Activated naive CD8-positive, alpha-beta T cell treated with anti-CD3 and anti-CD28 coated beads, Interleukin-2, amount 50 U/mL, for 16 hours (primary cell): ENCODE measurements at places on chromosomes 12 and 14.

GRCh38 chr12:1131811-1132224 is 140.8 kb downstream of the ERC1 start:
- DNase-seq = no peak

GRCh38 chr12:129101816-129102215 is 248.5 kb downstream of the GLT1D1 start:
- DNase-seq = no peak

DNA sequence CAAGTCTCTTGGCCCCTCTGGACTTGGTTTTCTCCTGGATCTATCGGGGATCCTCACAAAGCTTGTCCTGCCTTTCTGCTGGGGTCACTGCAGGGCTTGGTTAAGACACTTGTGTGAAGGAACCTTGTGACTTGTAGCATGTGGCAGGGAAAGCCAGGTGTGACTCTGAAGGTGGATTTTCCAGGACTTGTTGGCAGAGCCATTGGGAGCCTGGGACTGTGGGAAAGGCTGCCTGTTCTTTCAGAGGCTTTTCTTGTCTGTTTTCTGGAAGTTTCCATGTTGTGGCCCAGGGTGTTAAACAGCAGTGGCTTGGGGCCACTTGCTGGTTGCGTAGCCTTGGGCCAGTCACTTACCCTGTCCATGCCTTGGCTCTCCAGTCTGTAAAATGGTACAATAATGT is 12.6 kb downstream of the KMT5A start:
- no peak for DNase-seq

DNA sequence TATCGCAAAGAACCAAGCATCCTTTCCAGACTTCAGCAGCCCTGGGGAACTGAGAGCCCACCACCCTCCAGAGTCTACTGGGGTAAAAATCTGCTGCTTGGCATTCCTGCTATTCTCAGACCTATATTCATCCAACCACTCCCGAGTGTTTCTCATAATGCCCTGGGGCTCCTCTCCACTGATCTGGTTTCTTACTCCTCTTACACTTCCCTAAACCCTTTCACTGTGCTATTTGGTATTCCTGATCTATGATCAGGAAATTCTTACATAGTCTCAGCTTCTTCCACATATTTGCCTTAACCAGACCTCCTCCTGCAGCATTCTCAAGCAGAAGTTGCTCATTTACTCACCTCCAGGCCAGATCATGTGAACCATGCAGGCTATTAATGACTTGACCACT is 82.4 kb downstream of the SYT10 start:
- DNase-seq = no peak

DNA sequence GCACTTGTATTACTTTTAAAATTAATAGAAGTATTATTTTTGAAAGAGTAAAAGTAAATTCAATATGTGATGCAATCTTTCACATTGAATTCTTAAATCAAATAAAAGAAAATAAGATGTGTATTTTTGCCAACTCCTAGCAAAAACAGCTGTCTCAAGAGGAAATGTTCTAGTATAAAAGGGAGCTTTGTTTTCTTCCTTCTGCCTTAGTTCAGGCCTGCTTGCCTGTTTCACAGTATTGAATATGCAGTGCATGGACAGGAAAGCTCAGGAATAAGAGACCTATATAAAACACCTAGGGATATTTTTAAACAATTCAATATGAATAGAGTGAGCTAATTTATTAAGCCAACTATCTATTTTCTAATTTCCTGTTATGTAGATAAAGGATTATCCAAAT is 294.8 kb upstream of the G2E3 start:
- no peak for DNase-seq

GRCh38 chr12:65817866-65818265 is 6.4 kb upstream of the HMGA2 start:
- no peak for DNase-seq

DNA sequence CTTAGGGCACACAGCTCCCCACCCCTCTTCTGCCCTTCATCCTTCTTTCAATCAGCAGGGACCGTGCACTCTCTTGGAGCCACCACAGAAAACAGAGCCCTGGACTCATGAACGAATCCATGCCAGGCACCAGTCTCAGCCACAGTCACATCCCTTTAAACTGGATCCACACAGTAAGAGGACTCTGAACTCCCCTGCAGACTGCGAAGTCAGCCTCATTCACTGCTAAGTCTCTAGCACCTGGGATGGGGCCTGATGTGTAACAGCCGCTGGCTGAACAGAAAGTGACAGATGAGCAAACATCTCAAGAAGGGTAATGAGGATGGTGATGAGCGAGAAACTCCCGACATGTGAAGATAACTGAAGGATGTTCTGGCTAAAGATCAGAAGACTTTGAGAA is 45.8 kb upstream of the IQSEC3 start:
- DNase-seq = no peak

DNA sequence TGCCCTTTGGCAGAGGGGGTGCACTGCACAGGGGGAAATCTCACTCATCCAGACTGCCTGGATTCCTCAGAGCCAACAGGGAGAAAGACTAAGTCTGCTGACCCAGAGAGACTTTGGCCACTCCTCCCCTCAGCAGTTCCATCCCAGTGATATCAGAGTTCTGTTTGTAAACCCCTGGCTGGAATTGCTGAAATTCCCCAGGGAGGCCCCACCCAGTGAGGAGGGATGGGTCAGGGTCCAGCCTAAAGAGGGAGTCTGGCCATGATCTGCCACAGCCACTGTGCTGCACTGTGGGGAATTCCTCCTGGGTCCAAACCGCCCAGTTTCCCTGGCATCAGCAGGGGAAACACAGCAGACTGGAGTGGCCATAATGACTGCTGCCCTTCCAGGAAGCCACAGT is 54.9 kb upstream of the USP15 start:
- DNase-seq = no peak

- no peak for DNase-seq
Measured at GRCh38 chr14:92601131-92601710, 87.6 kb downstream of the RIN3 start.

DNA sequence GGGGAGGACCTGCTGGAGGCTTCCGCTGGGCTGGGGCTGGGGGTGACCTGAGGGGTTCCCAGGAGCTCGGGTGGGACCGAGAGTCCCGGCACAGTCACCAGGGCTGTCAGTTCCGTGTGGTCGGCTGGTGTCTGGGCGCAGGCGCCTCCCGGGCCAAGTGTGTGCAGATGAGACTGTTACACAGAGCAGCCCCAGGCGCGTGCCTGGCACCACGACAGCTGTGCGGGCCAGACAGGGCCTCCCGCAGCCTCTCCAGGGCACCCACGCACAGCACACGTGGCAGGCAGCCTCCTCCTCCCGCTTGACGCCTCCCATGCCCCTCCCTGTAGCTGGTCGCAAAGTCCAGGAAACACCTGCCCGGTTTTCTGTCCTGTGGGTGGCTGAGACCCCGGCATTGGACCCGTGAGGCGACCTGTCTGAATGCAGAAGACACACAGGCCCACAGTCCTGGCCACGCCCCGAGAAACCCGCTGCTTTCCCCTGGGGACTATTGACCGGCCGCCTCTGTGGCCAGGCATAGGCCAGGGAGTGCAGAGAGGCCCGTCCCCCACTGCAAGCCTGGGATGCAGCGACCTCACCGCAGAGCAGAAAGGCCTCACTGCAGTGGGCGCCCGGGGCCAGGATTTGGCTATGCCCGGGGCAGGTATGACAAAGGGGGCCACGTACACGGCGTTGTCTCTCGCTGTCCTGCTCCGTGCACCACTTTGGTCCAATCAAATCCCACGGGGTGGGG is 12.1 kb upstream of the GALNT9 start:
- no peak for DNase-seq

DNA sequence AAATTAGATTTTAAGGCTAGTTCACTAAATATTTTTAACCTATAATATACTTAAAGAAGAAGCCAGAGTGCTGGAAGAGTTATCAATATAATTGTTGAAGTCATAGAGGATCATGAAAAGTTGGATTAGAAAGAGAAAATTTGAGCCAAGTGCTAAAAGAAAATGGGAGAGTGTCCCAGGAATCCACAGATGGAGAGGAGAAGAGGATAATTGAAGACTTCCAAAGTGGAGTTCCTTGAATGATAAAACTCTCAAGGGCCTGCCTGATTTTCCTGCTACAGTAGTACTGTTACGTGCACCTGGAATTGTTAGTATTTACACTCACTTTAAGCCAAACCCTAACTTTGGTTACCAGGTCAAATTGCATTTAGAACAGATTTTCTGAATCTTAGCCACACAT is 113.2 kb downstream of the MSRB3 start:
- DNase-seq = no peak

DNA sequence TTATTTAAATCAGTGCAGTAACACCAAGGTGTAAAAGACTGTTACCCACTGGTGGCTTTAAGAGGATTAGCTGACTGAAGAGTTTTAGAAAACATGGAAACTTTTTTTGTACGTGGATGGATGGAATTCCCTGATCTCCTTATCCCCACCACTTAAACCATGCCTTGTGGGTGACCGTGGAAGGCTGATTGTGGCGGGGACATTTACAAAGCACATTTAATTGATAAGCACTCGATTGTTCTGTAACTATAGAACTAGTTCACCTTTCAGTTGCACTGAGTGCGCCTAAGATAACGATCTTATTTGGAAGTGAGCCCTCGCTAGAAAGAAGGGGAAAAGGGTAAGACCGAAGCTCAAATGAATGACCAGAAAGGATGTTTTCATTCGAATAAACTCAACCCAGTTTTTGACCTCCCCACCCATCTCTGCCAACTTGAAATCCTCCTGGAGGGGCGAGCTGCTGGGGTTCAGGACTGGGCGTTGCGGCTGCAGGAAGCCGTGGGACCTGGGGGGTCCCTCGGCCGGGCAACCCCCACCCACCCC is 688 bp upstream of the RASSF3 start:
- DNase-seq = no peak

GRCh38 chr14:26070443-26070842 is 527.4 kb downstream of the NOVA1 start:
- DNase-seq = no peak

- no peak for DNase-seq
Measured at GRCh38 chr12:21773263-21773741, 1.2 kb downstream of the KCNJ8 start.

DNA sequence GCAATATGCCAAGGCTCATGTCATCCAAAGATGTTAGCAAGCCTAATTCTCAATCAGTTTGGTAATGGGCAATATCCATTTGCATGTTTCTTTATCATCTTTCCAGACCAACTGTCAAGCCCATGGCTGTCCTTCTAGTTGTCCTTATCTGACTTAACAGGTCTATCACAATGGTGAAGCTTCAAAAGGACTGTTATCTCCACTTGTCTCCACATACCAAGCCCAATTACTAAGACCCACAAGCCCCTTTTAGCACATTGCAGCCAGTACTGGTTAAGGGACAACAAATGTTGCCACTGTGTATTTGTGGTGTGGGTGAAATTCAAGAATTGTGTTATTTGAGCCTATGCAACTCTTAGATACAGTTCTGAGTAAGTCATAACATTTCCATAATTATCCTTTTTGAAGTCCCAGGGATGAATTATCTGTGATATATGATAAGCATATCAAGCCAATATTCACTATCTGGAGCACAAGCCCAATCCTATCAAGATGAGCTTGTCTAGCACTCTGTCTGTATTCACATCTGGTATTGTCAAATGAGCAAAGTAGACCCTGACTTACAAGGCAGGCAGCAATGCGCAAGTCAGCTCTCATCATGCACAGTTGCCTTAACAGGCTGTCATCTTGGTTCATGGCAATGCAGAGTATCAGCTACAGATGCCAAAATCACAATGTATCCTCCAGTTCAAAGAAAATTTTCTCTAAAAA is 19.3 kb upstream of the ST8SIA1 start:
- DNase-seq = no peak

DNA sequence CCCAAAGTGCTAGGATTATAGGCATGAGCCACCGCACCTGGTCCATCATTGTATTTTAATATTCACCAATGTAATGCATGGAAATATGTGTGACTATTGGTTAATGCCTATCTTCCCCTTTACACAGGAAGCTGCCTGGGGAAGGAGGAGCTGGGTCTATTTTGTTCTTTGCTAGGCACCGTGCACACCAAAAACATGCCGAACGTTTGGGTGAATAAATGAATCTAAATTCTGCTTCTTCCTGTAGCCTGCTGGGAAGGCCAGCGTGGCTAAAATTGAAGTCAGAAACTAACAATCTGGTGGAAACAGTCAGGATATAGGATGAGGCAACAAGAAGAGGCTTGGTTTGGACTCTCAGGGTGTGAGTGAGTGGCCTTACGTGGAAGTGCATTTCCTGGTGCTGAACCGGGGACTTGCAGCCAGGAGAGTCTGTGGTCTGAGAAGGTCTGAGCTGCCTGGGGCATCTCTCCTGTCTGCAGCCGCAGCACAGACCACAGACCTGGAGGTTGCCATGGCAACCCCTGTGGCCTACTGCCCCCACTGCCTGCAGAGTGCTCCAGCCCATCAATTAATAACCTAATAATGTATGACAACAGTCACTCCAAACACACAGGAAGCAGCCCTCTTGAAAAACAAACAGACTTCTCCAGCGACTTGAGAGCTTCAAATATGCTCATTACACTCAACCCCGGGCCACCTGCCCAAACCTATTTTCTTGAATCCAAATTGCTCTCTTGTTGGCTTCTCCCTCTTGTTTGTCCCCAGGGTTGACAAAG is 5.5 kb upstream of the GPR68 start:
- no peak for DNase-seq

- no peak for DNase-seq
Measured at GRCh38 chr12:117039891-117040309, 59.3 kb downstream of the TESC start.

GRCh38 chr14:21084998-21085853 is 13.2 kb downstream of the ZNF219 start:
- DNase-seq = no peak

GRCh38 chr14:63262446-63262845 is 56.3 kb downstream of the GPHB5 start:
- no peak for DNase-seq

DNA sequence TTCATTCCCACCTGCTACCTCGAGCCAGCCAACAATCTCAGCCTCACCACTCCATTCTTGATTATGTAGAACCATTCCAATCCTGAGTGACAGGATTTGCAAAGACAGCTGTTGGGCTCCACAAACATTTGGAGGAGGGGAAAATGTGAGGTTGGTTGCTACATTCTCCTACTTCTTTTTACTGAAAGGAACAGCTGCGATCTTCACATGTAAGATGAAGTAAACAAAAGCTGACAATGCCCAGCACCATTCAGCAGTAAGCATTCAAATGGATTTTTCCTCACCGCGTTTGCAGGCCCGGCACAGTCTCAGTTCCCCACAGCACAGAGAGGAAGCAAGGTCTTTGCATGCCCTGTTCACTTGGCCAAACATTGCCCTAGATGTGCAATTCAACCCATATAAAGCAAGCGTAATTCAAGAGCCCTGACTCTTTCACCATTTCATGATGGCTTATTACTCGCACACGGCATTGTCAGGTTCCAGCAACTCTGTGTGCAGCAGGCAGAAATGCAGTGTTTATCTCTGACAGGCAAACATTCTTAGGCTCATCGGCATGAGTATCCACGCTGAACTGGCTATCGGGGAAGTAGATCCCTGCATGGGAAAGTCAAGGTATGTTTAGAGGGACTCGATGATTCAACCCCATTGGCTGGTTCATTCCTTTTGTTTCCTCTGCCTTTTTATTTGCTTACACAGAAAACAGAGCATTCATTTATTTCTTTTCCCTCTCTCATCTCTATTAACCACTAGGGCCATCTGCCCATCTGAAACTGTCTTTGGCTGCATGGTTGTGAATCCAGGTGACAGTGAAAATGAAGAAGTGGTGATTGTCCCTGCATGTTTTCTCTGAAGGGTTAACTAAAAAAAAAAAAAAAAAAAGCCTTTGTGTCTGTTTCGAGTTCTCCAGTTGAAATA is 236.1 kb upstream of the PLEKHG7 start:
- DNase-seq = no peak
